NB4 (cell line): ENCODE measurements at places on chromosomes 5 and 9.
A peak's percentile ranks its signal among the peaks of the same experiment; 100 is the strongest.

DNA sequence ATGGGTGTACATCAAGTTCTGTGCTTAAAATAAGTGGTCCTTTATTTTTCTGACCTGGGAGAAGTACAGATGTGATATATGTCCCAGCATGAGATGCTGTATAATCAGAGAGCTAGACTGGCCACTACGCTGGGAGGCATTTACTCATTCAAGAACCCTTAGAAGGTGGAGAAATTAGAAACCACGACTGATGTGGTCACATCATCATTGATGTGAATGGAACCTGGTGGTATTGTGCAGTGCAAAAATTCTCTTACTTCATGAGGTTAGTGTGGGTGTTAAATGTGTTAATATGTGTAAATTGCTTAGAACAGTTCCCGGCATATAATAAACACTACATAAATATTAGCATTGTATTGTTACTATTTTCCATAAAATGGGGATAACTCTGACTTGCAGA is 69.5 kb upstream of the CKMT2 start:
- DNase-seq: no peak

DNA sequence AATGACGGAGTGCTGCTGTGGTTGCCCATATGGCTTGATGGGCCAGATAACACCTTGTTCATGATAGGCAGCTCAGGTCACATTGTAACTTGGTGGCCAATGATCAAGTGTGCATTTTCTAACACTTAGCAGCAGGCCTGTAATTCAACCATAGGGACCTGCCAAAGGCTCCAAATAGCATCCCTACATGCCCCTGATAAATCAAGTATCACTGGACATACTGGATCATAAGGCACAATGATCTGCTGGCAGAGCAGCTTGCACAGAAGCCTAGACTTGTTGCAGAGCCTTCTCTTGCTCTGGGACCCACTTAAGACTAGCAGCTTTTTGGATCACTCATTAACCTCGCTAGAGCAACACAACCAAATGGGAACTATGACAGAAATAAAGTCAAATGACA is 46.0 kb upstream of the ISOC1 start:
- DNase-seq: no peak

- no peak for DNase-seq
Measured at GRCh38 chr9:81871695-81872094, 56.5 kb upstream of the SPATA31D4 start.

GRCh38 chr9:21576331-21577189 is 94.4 kb upstream of the IFNE start:
- DNase-seq: no peak

DNA sequence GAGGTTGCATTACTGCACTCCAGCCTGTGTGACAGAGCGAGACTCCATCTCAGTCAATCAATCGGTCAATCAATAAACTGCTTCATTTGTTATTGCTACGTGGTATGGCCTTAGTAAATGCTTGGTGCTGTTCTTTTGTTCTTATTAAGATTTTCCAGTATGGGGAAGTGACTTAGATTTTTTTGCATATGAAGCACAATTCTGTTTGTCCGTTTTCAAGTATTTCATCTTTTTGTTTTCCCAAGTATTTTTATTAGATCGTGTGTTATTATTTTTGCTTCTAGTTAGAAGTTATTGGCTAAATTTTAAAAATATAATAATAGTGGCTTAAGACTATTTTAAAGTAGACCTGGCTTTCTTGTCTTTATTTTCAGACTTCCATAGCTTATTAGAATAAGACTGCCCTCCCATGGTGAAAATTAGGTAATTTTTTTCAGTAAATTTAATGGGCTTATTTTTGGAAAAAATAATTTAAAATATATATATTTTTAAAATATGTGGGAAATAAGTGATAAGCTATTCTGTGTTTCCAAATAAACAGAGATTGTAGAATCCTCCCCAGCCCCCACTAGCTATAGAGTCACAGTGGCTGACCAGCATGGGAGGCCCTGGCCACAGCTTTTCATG is 14.7 kb upstream of the OMD start:
- peak; percentile 4 for DNase-seq

DNA sequence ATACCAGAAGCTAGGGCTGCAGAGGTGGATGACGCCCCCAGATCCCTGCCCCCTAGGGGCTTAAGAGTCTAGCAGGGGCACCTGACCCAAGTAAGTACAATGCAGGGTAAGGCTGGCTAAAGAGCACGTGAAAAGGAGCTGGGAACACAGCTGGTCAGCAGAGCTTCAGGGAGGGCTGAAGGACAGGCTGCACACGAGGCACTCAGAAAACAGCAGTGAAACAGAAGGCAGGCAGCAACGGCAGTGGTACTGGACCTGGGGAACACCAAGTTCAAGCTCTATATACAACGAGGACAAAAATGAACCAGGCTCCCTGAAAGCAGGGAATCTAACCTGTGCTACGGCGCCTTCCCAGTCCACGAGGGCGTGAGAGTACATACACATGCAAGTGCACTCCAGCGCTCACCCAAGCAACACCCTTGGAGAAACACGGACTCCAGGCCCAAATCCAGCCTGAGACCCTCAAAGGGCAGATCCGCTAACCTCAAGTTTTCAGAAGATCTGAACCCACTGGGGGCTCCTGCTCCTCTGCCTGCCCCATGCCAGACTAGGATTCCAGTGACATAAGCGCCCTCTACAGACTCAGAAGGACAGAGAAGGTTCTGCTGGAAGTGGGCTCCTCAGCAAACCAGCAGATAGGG is 57.4 kb downstream of the PSMB7 start:
- DNase-seq: peak; percentile 49

DNA sequence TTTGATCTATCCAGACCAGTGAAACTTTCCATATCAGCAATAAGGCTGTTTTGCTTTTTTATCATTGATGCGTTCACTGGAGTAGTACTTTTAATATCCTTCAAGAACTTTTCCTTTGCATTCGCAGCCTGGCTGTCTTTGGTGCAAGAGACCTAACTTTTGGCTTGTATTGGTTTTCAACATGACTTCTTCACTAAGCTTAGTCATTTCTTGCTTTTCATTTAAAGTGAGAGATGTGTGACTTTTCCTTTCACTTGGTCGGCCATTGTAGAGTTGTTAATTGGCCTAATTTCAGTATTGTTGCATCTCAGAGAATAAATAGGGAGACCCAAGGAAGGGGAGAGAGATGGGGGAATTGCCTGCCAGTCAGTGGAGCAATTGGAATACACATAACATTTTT is 26.4 kb upstream of the CMYA5 start:
- DNase-seq: no peak

DNA sequence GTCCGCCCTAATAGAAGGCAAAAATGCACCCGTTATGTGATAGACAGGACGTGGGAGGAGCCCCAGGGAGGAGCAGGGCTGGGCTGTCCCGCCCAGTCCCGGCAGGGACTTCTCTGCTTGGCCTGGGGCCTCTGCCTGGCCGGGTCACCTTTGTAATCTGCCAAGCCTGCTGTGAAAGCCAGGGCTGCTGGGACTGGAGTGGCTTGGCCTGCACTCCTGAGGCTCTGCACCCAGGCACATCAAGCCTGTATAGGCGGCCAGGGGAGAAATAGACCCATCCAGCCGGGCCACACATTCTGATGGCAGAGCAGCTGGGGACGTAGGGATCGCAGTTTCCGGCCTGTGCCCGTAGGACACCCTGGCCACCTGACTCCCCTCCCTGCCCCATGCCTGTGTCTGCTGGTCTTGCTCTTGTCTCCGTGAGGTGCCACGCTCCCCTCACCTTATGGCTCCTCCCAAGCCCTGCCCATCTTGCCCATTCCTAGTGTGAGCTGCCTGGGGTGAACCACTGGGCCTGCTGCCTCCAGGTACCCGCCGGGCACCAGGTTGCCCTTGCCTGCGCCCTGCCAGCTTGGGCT is 28.1 kb downstream of the DYNC2I2 start:
- DNase-seq: no peak

GRCh38 chr5:13498279-13498678 is 446.2 kb downstream of the DNAH5 start:
- no peak for DNase-seq

DNA sequence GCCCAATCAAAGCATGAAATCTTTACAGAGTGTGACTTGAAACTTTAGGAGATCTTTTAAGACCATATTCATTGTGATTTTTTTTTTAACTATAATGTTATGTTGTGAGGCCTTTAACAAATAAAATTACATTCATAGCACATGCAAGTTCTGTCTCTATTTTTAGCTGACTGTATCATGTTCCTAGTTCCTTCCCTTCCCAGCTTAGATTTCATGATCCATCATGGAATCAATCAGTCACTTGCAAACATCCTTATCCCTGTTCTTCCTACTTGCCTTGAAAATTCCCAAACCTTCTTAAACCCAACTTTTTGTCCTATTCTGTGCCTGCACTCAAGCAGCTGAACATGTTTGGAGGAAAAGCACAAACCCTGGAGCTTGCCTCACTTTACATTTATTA is 141.8 kb downstream of the DMXL1 start:
- no peak for DNase-seq

DNA sequence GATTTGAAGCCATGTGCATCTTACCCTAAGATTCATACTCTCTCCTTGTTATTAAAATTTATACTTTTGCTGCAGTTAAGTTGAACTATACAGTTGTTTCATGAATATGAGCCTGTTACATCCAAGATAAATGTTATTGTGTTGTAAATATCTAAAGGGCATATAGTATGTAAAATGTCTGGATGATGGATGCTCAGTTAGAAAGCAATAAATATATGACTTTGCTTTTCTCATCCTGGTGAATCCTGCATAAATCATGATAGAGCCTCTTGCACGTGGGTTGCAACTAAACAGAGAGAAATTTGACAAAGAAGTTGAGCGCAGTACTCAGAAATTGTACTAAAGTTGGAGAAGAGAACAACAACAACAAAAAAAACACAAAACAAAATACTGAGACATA is 99.5 kb downstream of the PRDM9 start:
- no peak for DNase-seq

DNA sequence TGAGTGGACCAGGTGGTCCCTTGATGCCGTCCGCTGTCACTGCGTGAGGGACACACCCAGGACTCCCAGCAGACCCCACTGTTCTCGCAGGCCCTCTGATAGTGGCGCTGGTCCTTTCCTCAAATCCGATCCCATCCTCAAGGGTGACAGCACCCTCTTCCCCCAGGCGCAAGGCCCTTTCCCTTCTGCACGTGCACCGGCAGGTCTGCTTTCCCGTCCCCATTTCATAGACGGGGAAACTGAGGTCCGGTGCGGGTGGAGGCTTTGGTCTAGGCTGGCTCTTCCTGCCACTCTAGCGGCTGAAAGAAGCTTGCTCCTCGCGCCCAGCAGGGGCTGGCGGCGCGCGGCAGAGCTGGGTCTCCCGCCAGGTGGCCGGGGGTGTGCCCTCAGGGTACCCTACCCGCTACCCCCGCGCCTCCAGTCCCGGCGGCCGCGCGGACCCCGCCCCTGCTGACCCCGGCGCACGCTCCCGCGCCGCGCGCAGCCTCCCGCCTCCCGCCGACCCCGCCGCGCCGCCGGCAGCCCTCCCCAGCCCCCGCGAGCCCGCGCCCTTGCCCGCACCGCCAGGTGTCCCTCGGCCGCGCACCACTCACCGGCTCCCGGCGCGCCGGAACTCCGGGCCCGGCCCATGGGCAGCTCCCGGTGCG is 453 bp downstream of the RASGEF1C start:
- peak; percentile 31 for DNase-seq

DNA sequence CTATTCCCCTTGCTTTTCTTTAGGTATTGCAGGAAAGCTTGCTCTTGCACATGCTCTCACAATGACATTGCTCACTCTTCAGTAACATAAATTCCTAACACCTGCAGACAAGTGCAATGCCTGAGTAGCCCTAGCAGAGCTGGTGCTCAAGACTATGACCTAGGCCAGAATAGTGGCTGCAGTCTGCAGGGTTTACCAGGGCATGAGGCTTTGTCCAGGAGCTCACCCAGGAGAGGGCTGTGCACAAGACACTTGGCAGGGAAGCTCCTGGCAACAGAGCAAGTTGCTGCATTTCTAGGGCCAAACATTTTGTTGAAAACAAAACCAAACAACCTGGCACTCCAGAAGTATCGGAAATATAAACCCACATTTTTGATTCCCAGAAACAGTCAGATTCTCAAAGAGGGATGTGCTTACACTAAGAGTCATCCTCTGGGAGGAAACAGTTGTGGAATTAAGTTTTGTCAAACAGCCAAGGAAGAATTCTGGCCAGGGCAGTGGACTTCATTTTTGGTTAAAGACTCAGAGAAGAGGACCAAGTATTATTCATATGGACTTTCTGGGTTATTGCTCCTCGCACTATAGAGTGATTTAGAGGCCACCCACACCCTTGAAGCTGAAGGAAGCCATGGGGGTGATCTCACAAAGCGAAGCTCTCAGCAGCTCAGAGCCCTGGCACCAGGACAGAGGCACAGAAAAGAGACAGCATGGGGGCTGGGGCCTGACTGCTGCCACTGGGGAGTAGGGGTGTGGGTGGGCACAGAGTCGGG is 44.9 kb downstream of the MACROH2A1 start:
- DNase-seq: no peak

GRCh38 chr5:163682234-163682633 is 176.8 kb downstream of the MAT2B start:
- DNase-seq: no peak

DNA sequence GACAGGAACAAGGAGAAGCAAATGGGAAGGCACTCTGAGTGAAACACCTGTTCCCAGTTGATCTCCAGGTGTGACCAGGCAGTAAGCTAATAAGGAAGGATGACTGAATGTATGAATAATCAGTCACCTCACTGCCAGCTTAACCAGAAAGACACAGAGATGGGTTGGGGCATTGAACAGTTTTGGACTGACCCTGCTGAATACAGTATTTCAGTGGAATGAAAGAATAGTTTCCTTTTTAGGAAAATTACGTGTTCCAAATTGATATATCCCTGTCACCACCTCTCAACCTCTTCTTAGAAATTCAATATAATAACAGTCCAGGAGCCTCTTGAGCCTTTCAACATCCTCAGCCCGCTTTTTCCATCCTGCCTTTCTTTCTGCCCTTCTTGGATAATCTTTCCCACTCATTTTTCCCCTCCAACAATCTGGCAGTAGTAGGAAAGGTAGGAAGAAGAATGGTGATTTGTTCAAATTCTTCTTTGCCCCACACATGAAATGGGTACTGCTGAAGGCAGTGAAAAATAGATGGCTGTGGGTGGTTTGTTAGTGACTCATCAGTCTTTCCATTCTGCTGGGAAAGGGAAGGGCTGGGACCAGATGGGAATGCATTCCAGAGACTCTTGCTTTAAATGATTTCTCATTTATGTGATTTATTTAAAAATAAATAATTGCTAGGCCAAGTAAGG is 117.9 kb downstream of the ZSWIM6 start:
- no peak for DNase-seq

- DNase-seq: no peak
Measured at GRCh38 chr9:8514760-8515159, 715.2 kb upstream of the DMAC1 start.
